NCI-H2107 (cell line): ENCODE measurements at places on chromosomes 3 and 15.

DNA sequence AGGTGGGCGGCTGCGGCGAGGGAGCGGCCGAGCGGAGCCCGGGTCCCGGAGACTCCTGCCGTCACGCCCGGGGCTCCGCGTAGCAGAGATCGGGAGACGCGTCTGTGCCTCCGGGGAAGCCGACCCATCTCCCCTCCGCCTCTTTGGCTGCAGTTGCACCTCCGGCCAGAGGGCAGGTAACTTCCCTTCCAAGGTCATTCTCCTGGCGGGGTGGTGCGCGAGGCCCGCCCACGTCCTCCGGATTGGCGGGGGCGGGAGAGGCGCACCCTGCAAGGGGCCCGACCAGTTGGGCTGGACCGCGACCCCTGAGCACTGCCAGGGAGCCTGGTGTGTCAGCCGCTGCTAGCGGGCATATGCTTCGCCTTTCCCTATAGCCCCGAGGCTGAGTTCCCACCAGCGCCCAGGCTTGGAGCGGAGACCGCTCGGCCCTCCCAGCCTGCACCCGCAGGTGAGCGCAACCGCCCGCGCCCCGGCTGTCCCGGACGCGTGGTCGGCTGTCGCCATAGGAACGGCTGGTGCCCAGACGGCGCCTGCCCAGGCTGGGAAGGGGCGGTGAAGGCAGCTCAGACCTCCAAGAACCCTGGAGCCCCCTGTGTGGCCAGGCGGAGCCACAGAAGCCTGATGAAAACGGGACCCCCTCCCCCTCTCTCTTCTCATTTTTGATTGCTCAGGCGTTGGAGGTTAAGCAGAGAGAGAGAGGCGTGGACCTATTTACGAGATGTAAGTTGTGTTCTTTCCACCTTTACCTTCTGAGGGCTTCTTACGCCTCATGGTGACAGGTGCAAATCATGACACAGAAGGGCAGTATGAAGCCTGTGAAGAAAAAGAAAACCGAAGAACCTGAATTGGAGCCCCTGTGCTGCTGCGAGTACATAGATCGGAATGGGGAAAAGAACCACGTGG lies 453 bp downstream of the ZDHHC23 start:
- no peak for DNase-seq

GRCh38 chr3:119585856-119586570 lies 6.7 kb downstream of the ADPRH start:
- DNase-seq, result no peak

- no peak for DNase-seq
Observed at GRCh38 chr3:43194490-43195114, 88.7 kb upstream of the POMGNT2 start.

DNA sequence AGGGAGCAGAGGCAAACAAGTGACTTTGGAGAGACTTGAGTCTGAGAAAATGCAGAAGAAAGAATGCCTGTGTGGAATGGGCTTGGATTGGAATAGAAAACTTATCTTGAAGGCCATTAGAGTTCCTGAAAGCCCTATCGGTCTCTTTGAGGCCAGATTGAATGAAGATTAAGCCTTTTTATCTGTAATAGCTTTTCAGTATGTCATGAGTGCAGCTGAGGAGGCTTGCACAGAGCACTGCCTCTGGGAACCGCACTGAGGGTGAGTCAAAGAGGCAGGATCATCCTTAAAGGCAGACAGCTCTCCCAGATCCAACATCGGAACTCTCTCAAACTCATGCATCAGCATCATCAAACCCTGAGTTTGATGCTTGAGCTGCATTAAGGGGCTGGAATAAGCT lies 515.2 kb downstream of the NTRK3 start:
- DNase-seq, result no peak

DNA sequence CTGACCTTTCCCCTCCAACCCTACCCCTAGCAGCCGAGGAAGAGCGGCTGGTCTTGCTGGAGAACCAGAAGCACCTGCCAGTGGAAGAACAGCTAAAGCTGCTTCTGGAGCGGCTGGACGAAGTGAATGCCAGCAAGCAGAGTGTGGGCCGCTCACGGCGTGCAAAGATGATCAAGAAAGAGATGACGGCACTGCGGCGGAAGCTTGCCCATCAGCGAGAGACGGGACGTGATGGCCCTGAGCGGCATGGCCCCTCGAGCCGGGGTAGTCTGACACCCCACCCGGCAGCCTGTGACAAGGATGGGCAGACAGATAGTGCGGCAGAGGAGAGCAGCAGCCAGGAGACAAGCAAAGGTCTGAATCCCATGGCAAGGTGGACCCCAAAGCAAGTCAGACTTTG lies 6.2 kb upstream of the OGG1 start:
- no peak for DNase-seq
